ENCODE measurements at places on chromosomes 2 and 18.

DNA sequence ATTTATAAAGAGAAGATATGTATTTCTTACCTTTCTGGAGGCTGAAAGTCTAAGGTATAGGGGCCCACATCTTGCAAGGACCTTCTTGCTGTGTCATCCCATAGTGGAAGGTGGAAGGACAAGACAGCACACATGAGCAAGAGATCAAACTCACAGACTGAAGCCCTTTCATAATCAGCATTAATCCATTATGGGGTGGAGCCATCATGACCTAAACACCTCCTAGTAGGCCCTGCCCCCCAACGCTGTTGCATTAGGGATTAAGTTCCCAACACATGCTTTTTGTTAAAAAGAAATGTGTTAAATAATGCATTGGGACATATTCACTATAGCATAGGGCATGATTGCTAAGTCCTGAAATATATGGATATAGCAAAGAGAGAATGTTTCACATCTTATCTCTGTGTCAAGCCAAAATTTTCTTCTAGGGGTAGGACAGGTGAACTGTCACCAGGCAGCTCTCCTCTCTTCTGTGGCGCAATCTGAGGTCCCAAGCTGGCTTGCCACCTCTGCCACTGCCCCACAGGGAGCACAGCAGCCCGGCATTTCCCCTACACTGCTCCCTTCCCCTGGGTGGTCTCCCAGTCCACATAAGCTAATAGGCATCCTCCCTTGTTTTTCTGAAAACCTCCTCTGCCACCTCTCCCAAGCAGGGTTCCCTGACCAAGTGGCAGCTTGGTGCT is 8.3 kb upstream of the CTIF start:
- no peak for DNase-seq

DNA sequence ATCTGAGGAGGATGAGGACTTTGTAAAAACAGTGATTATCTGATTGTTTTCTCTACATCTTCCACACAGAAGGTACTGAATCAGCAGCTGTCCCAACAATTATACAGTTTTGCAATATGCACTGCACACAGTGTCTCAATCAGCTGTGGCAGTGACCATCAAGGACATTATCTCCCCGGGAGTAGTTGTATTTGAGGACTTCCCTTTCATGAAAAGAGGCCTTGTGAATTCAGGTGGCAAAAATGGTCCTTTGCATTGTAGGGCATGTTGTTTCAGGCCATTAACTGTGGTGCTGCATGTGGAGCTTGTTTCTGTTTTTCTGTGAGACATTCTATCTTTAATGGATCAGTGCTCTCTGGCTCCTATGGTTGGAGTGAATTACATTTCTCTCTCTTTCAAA is 779.4 kb upstream of the FSHR start:
- no peak for DNase-seq

GRCh38 chr2:23354554-23354953 is 30.4 kb upstream of the KLHL29 start:
- DNase-seq, result no peak

DNA sequence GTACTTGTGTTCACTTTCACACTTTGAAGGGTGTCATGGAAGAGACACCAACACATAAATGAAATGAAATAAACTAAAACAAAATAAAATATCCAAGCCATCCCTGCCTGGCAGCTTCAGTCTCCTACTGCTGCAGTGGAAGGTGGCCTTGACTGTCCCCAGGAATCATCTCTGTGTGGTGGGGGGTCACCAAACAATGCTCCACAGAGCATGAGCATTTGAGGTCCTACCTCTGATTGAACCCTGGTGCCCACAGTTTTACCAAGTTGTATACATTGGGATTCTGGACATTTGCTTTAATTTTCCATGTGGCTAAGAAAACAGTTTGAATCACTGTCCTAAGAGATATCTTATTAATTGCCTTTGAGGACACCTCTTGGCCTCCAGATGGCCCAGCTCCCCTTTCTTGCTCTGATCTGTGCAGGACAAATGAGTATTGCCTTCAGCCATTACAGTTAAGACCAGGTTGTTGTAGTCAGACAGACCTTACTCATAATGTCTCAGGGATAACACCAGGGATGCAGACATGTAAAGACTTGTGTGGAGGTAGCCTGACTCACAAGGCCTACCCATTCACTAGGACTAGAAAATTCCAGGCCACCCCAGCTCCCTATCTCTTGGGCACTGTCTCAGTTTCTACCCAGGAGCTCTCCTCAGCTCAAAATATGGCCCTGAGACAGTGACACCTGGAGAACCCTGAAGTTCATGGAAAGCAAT is 195.0 kb downstream of the MYCN start:
- no peak for DNase-seq

GRCh38 chr2:177243476-177243875 is 21.1 kb downstream of the NFE2L2 start:
- no peak for DNase-seq

- DNase-seq, result no peak
Measured at GRCh38 chr2:108145557-108146326, 94.0 kb upstream of the SULT1C3 start.

DNA sequence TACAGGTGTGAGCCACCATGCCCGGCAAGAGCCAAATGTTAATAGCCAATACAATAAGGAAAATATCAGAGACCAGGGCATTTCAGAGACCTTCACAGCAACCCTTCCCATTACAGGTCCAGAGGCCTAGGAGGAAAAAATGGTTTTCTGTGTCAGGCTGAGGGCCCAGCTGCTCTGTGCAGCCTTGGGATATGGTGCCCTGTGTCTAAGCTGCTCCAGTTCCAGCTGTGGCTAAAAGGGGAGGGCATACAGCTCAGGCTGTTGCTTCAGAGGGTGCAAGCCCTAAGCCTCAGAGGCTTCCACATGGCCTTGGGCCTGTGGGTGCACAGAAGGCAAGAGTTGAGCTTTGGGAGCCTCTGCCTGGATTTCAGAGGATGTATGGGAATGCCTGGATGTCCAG is 20.1 kb upstream of the CCDC195 start:
- no peak for DNase-seq

- DNase-seq, result no peak
Measured at GRCh38 chr2:149314687-149315086, 15.7 kb upstream of the LYPD6 start.

DNA sequence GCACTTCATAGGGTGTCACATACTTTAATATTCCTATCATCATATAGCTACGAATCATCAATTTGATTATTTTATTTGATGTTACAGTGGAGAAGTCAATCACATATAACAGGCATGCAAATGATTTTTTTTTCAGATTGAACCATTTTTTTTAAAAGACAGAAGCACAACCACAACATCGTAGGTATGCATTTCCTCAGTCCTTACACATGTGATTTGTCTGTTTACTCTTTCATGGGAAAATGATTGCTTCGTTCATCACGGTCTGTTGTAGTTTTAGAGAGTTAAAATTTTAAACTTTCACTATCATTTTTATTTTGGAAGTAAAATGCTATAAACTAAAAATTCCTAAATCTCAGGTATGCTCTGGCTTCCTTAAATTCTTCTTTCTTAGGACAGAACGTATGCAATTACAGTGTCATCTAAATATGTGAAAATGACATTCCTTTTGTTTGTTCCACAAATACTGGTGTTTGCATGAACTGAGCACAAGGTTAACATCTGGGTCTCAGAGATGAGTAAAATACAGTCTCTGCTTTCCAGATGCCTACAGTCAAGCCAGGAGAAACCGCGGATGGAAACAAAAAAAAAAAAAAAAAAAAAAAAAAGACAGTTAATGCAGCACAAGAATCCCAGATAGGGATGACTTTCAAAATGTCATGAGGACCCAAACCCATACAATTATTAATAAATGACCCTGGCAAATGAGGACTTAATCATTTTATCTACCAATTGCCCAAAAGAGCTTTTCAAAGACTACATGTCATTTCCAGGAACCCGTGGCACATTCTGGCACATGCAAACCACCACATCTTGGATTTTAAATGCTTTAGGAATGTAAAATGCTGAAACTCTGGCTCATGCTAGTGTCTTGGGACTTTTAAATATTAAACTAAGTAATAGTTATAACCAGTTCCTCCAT is 201.2 kb downstream of the LRP1B start:
- DNase-seq, result no peak

DNA sequence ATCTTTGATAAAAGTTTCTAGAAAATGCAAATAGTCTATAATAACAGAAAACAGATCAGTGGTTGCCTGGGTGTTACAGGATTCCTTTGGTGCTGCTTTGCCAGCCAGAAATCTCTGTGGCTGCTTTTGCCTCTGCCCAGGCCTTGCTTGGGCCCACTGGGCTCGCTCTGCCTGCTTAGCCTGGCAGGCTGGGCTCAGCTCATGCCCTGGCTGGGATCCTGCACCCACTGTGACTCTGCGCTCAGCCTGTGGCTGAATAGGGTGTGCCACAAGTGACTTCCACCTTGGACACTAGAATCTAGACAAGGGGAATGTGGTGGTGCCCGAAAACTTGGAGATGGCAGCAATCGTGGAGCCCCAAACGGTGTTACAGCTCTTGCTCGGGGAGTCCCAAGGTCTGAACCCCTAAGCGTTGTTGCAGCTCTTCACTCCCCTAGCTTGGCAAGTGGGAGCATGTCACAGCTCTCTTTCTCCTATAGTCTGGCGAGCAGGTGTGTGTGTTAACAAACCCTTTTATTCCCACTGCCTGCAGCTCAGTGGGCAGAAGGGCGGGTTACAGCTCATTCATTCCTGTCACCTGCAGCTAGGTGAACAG is 50.9 kb downstream of the FBXO48 start:
- DNase-seq, result no peak

DNA sequence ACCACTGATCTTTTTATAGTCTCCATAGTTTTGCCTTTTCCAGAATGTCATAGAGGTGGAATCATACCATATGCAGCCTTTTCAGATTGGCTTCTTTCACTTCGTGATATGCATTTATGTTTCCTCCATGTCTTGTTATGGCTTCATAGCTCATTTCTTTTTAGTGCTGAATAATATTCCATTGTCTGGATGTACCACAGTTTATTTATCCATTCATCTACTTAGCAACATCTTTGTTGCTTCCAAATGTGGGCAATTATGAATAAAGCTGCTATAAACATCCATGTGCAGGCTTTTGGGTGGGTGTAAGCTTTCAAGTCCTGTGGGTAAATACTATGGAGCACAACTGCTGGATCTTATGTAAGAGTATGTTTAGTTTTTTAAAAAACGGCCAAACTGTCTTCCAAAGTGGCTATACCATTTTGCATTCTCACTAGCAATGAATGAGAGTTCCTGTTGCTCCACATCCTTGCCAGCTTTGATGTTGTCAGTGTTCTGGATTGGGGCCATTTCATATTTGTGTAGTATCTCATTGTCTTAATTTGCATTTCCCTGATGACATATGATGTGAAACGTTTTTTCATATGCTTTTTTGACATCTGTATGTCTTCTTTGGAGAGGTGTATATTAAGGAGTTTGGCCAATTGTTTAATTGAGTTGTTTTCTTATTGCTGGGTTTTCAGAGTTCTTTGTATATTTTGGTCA is 20.6 kb downstream of the STPG4 start:
- DNase-seq, result no peak
